ENCODE measurements at places on chromosomes 5 and 9.
A peak's percentile ranks its signal among the peaks of the same experiment; 100 is the strongest.

- DNase-seq: no peak
Measured at GRCh38 chr9:90722071-90722470, 79.4 kb upstream of the DIRAS2 start.

DNA sequence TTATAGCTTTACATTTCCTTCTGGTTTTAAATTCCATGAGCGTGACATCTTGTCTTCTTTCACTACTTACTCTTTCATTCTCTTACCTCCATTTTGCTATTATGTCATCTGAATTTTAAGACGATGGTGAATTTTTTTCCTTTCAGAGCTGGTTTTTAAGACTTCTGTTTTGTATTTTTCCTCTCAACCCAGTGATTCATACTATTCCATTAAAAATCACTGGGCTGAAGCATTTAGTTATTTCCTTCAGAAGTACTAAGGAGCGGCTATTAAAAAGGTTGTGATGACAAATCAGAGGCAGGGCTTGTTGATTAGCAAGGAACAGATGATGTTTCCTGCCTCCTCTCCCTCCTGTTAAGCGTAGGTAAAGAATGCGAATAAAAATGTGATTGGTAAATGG, 16.5 kb downstream of the AGXT2 start:
- DNase-seq: no peak

DNA sequence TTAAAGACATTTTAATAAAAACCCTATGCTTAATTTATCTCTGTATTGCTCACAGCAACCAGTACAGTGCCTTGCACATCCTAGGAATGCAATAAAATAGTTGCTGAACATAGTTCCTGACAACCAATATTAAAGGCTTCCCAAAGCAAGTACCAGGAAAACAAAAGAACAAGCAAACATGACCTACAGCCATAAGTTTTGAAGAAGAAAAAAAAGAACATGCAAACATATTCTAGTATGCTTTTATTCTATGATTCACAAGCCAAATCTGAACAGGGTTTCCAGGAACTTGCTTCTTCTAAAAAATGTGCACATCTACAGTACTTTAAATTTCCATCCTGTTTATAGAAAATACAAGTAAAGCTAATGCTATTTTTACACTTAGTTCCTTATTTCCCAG, 4.5 kb downstream of the CEMIP2 start:
- DNase-seq: no peak

- no peak for DNase-seq
Measured at GRCh38 chr5:84016085-84016484, 295.4 kb upstream of the HAPLN1 start.

DNA sequence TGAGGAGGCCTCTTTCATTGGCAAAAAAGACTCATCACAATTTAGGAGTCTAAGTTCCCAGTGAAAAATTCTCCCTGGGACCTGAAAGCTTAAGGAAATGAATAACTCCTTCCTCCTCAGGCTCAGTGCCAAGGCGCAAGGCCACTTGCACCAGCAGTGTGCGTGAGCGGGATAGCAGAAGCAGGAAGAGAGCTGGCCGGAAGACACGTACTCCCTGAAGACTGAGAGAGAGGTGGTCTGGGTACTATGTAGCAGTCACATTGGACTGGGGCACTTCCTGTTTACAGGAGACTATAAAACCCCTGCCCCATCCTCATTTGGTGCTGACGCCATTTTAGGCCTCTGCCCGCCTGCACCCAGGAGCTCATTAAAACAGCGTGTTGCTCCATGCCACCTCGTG, 66.3 kb upstream of the IL33 start:
- DNase-seq: no peak

GRCh38 chr5:65326922-65327321, 154.8 kb downstream of the ADAMTS6 start:
- DNase-seq: no peak

DNA sequence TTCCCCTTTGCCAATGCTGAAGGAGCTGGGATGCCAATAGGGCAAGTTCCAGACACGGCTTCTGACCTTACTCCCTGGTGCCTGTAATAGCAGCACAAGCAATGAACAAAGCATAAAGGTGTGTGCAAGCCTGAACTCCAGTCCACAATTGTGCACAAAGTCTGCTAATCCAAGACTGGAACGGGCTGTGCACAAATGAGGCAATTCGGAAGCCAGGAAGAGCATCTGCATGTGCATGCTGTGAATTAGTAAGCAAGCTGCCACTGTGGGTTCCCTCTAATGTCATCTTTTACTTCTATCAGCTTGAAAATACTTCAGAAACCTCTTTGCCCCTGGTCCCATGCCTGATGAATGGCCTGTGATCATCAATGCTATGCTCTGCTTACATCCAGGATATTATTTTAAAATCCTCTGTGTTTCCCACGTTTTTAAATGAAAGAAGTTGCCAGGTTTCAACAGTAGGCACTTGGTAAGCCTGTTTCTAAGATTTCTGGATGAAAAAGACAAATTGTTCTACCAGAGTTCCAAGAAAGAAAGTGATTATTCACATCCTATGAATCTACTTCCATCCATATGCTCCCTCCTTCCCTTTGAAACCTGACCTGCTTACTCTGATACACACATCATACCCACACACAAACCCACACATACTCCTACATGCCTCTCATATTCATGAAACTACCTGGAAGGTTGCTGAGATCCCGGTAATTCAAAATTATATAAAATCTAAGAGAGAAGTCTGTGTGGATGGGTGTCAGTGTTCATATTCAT, 165.7 kb downstream of the KCTD16 start:
- DNase-seq: no peak

DNA sequence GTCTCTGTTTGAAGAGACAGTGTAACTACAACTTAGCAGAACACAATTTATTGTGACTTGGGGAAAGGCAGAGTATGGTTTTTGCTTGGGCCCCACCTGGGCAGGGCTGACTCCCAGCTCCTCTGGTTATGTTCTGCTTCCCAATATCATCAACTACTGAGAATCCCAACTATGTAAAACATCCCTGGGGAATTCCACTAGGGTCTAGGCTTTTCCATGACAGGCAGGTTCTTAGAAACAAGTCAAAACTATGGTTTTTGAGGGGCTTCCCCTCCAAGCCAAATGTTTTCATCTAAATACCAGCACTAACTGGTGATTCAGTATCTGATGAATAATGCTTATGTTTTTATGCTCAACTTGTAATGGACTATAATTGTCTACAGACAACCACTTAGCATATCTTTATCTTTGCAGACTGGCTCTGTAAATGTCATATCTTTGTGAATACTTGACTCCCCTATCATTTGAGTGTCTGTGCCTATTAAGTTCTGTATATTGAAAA, 409.5 kb downstream of the PDE4D start:
- no peak for DNase-seq

GRCh38 chr9:34463098-34463900, 4.7 kb downstream of the DNAI1 start:
- peak; percentile 41 for DNase-seq

DNA sequence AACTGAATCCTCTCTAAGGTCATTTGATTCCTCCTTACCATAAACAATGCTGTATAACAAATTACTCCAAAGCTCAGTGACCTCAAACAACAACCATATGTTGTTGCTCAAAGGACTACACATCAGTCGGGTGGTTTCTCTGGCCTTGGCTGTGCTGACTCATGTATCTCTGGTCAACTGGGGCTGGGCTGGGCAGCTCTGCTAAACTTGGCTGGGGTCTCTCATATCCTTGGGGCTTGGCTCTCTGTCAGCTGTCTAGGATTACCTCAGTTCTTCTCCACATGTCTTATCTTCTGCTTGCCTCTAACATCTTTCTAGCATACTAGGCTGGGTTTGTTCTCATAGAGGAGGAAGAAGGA, 86.4 kb downstream of the GALNT10 start:
- no peak for DNase-seq

- DNase-seq: no peak
Measured at GRCh38 chr5:107466233-107466769, 204.4 kb downstream of the EFNA5 start.

DNA sequence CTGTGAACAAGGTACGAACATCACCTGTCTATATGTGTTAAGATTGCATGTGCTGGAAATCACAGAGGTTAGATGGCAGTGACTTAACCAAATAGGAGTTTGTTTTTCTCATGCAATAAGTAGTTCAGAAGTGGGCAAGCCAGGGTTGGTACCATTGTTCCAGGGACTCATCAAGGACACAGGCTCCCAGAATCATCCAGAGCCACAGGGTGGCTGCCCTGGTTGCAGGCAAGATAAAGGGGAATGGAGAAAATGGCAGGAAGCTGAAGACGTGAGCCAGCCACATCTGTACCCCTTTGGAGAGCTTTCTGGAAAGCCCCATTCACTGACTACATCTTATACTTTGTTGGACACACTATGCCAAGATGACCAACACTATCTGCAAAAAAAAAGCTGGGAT, 126.0 kb upstream of the IL12B start:
- DNase-seq: no peak

- DNase-seq: no peak
Measured at GRCh38 chr5:3343211-3343610, 252.4 kb upstream of the IRX1 start.

DNA sequence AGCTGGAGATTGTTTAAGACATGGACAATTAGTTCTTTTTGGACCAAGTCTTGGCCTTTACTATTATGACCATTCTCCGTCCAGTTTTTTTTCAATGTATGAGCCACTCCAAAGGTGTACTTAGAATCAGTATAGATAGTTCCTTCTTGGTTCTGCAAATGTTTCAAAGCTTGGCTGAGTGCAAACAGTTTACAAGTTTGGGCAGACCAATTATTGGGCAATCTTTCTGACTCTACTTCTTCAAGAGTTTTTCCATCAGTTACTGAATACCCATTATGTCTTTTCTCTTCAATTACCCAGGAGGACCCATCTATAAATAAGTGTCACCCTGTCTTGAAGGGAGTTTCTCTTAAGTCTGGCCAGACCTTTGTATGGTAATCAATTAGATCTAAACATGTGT, 15.5 kb downstream of the IFT74 start:
- no peak for DNase-seq

- DNase-seq: peak; percentile 15
Measured at GRCh38 chr5:177553671-177554429, 513 bp downstream of the FAM193B start.

GRCh38 chr5:6660688-6661087, 27.4 kb downstream of the SRD5A1 start:
- no peak for DNase-seq

- DNase-seq: no peak
Measured at GRCh38 chr9:37031902-37032301, 2.2 kb downstream of the PAX5 start.

DNA sequence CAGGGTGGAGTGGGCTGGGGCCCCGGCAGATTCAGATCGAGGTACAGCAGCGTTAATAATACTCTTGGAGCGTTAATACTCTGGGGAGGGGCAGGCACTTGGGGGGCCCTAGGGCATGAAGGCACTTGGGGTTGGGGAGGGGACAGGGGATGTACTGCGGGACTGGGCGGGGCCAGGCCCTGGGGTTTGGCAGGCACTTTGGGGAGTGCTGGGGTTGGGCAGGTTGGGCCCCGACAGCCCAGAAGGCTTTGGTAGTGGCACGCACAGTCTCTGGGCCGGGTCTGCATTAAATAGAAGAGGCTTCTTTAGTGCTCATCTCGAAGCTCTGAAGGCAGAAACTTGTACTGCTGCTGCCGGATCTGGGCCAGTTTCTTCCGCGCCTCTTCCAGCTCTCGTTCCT, 7.8 kb upstream of the TPM2 start:
- no peak for DNase-seq

DNA sequence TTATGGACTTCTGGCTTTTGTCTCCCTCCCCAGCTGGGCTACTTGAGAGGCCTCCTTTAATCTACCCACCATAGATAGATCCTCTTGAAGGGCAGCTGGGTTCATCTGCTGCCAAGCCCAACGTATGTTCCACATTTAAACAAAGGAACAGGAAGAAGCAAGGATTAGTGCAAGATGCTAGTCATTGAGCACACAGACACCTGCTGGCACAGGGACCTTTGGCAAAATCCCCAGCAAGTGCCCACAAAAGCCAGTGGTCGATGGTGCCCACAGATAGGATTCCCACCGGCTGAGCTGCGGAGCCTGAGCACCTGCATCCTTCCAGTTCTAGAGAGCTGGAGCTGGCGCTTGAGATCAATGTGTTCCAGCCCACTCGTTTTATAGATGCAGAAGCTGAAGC, 57.7 kb upstream of the SHB start:
- DNase-seq: no peak

GRCh38 chr9:6900440-6900883, 142.7 kb downstream of the KDM4C start:
- no peak for DNase-seq

DNA sequence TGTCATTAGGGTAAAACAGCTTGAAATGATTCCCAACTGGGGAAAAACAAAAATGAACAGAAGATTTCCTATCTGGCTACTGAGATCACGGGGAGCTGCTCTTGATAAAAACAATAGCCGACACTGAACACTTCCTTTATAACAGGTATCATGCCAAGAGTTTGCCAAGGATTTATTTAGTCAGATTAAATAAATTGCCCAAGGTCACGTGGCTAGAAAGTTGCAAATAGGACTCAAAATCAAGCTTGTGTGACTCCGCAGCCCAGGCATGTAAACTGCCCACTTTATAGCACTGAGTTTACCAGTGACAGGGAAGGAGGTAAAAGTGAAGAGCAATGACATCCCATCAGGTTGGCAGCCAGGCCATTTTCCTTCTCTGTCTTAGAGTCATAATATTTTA, 120.7 kb upstream of the ZNF618 start:
- DNase-seq: no peak

- DNase-seq: no peak
Measured at GRCh38 chr9:34985311-34985899, 4.1 kb upstream of the DNAJB5 start.

- DNase-seq: no peak
Measured at GRCh38 chr5:14685757-14686156, 21.2 kb downstream of the OTULIN start.

DNA sequence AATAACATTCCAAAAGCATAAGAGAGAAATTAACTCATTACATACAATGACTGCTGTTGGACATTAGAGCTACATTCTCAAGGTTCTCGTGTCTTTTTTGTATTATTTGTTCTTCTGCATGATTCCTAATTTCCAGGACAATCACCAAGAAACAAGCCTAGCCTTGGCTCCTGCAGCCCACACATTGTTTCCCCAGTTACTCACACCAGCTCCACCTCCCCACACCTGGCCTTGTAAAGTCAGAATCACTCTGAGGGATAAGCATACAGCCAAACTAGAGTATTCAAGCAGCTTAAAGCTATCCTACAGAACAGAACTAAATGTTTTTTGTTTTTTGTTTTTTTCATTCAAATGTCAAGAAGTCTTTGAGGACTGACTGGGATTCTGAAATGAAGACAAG, 189.2 kb downstream of the HINT1 start:
- no peak for DNase-seq

DNA sequence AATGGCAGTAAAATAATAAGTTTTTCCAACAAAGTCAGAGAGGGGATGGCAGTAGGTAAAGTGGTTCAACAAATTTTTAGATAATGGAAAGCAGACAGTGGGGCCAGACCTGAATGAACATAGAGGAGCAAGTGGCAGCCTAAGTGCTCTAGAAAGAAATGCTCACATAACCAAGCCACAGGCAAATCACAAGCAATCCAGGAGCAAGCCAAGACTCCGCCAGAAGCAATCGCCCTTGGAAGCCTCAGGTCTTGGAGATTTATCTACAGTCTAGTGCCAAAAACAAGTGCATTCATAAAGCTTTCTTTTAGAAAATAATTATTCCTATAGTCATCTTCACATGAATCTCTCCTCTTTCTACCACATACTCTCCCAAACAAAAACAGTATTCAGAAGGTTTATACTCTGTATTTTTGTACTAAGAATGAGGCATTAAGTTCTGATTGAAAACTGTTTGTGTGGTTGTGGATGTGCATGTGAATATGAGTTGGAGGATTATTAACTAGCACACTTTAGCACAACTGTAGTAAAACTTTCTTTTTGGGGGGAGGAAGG, 375.5 kb downstream of the CDH9 start:
- no peak for DNase-seq
